ENCODE measurements at places on chromosomes 2 and 18.

DNA sequence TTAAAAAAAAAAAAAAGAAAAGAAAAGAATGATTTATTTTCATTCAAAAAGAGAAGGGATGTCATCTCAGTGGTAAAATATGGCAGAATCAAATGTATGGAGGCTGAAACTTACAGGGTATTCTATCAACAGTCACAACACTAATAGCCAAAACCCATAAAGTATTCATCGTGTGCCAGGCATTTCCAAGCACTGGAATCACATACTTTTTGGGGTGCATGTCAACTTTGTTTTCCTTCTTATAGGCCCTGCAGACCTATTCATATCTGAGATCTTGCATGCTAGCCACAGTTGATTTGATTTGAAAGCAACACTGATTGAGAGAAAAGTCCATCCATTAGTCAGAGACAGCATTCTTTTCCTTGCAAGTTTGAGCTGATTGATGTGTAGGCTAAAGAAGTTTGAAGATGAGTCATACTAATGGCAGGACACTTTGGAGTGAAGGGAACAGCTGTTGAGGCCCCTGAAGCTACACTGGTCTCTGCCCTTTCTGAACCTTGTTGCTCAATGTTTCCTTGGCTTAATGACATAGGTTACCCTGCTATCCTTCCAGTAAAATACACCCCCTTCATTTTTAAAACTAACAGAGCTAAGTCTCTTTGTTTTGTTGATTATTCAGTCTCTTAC is 22.0 kb downstream of the KATNAL2 start:
- DNase-seq = no peak

DNA sequence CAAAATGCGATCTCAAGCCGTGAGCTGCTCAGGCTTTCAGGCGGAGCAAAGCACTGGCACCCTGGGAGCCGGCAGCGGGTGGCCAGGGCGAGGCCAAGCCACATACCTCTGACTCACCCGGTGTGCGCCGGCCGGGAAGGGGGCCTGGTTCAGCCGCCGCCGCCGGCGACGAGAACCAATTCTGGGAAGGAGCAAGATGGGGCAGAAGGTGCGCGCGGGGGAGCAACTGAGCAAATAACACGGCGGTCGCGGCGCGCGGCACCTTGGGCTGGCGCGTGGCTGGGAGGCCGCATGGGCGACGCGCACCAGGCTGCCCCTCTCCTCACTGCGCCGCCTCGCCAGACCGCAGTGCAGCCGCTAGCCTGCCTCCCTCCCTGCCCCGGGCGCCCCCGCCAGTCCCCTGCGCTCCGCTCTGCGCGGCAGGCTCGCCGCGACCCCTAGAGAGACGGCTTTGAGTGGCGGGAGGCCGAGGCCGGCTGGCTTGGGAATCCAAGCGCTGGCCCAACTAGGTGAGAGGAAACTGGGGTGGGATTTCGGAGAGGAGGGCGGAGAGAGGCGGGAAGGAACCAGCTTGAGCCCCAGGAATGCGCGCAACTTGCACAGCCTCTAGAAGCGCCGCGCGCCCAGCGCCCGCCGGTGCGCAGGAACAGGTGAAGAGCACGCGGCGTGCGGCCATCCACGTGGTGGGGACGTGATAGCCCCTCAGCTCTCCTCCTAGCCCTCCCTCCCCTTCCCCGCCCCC is 3.2 kb downstream of the NRP2 start:
- DNase-seq = peak; percentile 52

DNA sequence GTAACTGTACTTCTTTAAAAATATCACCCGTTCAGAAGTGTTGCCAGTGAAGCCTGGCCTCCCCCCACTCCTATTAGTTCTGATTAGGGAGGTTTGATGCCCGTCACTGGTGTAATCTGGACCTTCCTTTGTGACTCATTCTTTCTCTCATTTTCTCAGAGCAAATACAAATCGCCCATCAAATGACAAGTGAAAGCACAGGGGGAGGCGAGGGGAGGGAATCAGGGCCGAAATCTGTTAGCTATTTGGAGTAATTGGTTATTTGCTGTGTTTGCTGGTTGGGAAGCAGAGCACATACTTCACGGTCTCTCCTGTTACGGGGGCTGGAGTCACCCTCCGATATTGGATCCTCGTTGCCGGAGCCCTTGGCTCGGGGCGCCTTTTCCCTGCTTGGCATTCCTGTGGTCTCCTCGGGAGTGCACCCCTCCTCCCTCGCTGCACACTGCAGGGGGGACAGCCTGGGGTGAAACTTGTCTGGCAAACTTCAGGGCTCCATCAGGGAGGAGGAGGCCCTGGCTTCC is 178.1 kb downstream of the DYSF start:
- DNase-seq = no peak

- no peak for DNase-seq
These were observed 288.1 kb downstream of the EPHA4 start for GRCh38 chr2:221283896-221284545.

DNA sequence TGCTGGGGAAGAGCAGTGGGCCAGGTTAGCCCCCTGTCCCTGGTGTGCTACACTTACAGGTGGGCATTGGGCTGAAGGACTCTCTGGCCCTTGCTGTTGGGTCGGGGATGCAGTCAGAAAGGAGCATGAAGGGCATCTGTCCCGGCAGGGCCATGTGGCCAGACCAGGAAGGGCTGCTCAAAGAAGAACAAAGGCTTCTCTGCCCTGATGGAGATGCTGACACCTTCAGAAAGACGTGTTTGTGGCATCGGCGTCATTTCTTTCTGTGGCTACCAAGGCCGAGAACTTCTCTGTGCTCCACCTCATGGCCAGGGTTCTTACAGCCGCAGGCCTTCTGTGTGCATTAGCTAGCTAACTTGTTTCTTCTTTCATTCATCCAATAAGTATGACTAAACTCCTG is 239.1 kb downstream of the FAM210A start:
- peak; percentile 18 for DNase-seq

GRCh38 chr2:180571559-180571958 is 408.8 kb upstream of the UBE2E3 start:
- no peak for DNase-seq

DNA sequence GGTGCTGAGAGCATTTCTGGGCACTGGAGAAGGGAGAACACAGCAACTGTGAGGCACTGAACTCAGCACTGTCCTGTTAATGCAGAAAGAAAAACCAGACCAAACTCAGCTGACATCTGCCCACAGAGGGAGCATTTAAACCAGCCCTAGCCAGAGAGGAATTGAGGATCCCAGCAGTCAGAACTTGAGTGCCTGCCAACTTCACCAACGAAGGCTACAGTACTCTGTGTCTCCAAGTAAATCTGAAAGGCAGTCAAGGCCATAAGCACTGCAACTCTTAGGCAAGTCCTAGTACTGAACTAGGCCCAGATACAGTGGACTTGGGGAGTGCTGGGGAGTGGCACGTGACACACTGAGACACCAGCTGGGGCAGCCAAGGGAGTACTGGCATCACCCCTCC is 176.2 kb upstream of the ZC3H15 start:
- no peak for DNase-seq

GRCh38 chr2:3170792-3171455 is 206.7 kb downstream of the EIPR1 start:
- DNase-seq = no peak

- no peak for DNase-seq
These were observed 127.5 kb downstream of the COL4A4 start for GRCh38 chr2:227036527-227036926.

GRCh38 chr2:55391155-55391554 is 28.5 kb downstream of the CCDC88A start:
- DNase-seq = no peak

- DNase-seq = no peak
These were observed 57.4 kb downstream of the MYO1B start for GRCh38 chr2:191302459-191303139.

- no peak for DNase-seq
These were observed 144.1 kb downstream of the ZFP36L2 start for GRCh38 chr2:43082111-43082894.

DNA sequence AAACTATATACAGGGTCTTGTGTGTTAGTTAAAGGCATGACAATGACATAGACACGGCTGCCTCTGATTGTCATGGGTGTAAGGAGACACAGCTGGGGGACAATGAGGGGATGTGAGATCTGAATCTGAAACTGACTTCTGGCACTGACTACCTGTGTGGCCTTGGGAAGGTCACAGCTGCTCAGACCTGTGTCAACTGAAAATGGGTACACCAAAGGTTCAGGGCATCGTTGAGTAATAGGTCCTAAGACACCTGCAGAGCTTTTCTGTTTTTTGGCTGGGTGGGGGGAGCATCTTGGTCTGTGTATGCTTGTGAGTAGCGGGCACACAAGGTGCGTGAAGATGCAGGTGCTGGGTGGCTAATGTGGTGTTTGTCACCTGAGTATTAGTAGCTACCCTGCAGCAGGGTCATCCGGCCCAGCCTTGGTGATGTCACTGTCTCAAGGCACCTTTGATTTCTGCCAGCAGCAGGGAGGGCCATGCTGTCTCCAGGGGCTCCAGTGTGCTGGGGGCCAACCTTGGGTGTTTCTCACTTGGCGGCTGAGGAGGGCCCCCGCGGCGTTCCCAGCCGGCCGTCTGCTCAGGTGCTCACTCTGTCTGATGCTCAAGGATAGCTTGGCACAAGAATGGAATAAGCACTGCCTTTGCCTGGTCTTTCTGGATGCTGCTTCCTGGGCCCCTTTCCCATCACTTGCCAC is 53.1 kb upstream of the HS6ST1 start:
- no peak for DNase-seq

- DNase-seq = no peak
These were observed 6.3 kb downstream of the GULP1 start for GRCh38 chr2:188297978-188298377.

DNA sequence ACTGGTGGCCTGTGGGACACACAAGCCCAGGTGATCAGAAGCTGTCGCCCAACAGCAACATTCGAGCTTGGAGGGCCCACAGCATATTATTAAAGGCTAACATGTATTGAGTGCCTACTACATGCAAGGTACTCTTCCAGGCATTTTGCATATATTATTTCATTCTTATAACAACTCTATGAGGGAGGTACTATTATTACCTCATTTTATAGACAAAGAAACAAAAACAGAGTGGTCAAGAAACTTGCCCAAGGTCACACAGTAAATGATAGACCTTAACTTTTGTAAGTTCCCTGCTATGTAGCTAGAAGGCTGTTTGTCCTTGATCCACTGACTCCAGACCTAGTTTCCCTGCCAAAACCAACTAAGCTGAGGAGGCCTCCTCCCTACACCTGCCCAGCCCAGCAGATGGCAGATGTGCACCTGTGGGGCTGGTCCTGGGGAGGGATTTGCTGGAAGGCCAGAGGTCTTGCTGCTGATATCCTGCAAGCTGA is 35.7 kb downstream of the KANSL3 start:
- no peak for DNase-seq

DNA sequence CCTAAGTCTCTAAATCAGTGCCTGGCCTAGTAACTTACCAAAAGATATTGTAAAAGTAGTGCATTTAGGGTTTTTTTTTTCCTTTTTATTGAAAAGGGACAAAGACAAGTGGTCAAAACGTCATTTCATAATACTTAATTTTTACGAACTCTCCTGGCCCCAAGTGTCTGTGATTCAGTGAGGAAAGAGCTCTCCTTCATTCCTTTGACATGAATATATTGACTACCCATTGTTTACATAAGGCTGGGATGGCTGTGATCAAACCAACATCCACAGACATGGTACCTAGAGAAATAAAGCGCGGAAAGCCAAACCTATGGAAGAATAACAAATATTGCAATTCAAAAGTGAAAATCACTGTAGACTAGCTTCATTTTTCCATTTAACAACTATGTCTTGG is 198.4 kb downstream of the BABAM2 start:
- DNase-seq = no peak

DNA sequence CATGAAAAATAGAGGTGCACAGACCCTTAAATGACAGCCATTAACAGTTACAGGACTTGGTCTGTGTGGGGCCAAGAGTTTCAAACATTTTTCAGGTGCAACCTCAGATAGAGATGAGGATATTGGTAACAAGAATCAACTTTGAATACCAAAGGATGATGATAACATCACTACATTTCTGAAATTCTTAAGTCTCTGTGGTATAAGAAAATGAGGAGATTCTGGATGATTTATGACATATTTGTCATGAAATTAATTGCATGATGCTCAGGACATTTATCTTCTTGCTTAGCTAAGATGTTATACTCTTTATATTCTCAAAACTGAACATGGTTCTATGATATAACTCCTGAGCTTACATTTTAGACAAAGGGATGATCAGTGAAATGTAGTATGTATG is 471.8 kb upstream of the CWC22 start:
- no peak for DNase-seq

GRCh38 chr2:233023761-233024410 is 8.6 kb upstream of the NEU2 start:
- no peak for DNase-seq

DNA sequence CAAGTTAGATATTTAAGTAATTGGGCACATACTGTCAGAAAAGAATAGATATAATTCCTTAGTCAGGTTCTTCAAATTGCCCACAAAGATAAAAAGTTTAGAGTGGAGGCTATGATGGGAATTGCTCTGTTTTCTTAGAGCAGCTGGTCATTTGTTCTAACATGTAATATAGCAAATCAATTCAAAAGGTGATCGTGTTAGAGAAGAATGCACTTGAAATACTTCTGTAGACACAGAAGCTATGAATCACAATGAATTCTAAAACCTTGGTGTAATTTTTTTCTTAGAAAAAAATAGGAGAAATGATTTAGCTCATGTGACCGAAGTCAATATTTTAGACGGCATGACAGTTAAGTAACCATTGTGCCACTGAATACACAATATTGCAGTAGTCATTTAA is 918.1 kb upstream of the LRATD1 start:
- DNase-seq = no peak

GRCh38 chr2:110688594-110689091 is 10.8 kb upstream of the BUB1 start:
- DNase-seq = no peak

GRCh38 chr2:11123001-11123809 is 32.1 kb upstream of the SLC66A3 start:
- peak; percentile 22 for DNase-seq

- no peak for DNase-seq
These were observed 74.6 kb upstream of the UNC80 start for GRCh38 chr2:209696836-209697711.

DNA sequence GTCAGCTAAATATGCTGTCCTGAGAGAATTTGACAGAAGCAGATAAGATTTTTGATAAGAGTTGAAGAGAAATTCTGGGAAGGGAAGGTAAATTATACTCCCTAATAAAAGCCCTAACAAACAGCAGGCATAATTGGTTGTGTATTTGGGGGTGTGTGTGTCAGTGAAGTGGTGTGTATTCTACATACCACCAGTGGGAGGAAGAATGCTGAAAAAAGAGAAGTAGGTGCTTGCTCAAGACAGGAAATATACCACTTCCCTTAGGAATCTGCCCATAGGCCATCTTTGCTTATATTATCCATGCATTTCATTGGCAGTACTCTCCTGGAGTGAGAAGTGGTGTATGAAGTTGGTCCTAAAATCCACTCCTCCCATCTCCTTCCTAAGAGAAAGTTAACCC is 76.2 kb downstream of the FMNL2 start:
- no peak for DNase-seq

All from D341Med (cell line).